ENCODE measurements at places on chromosomes 16 and 17.

DNA sequence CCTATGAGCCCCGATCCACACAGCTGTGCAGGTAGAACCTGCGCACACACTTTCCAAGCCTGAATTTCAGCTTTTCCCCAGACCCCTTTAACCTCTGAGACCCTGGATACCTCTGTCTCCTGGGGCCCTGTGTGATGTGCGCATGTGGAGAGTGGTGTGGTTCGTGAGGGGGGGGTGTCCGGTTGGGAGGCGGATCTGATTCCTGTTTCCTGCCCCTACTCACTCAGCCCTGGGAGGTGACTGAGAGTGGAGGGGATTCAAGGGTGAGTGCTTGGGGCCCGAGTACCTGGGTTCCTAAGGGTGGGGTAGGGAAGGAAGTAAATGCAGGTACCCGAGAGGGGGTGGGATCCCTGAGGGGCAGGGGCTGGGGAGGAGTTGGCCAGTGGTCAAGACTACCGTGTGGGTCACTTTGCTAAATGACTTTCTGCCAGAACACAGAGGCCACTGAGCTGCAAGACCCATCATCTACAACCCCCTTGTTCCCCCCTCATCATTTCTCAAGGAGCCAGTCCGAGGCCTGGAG lies 621 bp downstream of the ARHGEF15 start:
- DNase-seq, result no peak

DNA sequence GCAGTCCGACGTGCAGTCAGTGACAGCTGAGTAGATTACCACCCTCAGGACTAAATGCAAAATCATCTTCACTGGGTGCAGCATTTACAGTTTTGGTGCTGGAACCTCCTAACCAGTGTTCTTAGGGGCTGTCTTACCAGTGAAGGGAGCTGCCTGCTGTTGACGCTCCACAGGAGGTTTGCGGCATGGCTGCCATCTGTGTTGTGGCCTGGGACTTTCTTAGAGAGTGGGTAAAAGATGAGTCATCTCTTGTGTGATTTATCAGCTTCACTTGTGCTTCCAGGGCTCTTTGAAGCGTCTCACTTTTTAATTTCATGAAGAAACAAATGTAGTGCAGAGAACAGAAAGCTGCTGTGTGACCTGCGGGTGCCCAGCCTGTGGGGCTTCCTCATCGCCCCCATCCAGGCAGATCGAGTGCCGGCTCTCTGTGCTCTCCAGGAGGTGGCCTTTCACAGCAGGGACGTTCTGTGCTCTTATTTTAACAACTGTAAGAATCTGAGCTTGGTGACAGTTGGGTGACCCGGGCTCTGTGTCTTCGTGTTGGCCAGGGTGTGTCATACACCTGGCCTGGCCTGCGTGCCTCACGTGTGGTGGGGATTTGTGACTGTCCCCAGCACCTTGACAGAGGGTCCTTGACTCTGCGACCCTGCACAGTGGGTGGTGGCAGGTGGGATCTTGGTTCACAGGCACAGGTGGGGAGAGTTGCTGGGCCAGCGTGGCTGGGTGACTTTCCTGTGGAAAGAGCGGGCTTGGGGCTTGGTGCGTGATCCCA lies 24.3 kb upstream of the ZNF750 start:
- no peak for DNase-seq

- no peak for DNase-seq
Observed at GRCh38 chr16:87161822-87162676, 155.1 kb downstream of the C16orf95 start.

GRCh38 chr17:44493339-44493738 lies 9.9 kb downstream of the GPATCH8 start:
- no peak for DNase-seq

- no peak for DNase-seq
Observed at GRCh38 chr17:77404812-77405581, 264.2 kb downstream of the SEC14L1 start.

- no peak for DNase-seq
Observed at GRCh38 chr16:47065766-47066688, 77.7 kb downstream of the NETO2 start.

DNA sequence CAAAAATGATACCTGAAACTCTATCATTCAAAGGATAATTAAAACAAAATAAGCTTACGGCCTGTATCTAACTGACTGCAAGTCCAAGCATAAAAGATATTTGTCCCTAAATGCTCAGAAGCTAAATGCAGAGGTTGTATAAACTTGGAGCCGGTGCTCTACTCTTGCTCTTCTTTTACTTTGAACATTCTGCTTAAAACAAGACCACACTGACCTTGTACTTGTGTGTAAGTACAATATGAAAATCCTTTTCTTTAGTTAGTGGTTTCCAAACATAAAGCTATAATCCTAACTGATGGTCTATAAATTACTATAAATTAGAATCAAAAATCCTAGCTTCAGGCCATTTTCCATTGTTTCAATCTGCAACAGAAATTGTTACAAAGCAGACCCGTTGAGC lies 74.6 kb downstream of the SPAG9 start:
- no peak for DNase-seq

DNA sequence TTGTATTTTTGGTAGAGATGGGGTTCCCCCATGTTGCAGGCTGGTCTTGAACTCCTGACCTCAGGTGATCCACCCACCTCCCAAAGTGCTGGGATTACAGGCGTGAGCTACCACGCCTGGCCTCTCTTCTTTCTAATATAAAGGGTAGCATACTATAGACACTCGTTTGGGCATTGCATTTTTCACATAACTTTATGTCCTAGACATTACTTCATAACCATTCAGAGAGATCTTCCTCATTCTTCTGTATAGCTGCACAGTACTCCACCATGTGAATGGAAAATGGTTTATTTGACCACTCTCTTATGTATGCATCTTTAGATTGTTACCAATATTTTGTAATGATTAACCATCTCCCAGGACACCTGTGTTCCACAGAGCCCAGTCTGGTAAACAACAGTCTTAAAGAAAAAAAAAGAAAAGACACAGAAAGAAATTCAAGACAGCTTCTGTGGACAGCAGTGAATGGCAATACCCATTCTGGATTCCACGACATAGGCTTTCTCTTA lies 42.1 kb downstream of the TK2 start:
- DNase-seq, result no peak

DNA sequence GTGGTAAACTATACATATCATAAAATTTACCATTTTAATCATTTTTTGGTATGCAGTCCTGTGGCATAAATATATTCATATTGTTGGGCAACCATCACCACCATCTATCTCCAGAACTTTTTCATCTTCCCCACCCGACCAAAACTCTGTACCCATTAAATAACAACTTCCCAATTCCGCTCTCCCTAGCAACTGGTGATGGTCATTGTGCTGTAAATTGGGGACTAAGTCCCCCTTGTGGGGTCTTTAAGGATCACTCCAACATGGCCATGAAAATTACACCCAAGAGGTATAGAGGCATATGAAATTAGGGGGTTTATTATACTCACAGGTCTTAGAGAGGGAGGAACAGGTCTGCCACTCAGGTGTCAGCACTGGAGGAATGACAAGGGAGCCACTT lies 57.4 kb upstream of the NKD1 start:
- DNase-seq, result no peak

GRCh38 chr16:71242601-71243000 lies 12.1 kb upstream of the HYDIN start:
- DNase-seq, result no peak

DNA sequence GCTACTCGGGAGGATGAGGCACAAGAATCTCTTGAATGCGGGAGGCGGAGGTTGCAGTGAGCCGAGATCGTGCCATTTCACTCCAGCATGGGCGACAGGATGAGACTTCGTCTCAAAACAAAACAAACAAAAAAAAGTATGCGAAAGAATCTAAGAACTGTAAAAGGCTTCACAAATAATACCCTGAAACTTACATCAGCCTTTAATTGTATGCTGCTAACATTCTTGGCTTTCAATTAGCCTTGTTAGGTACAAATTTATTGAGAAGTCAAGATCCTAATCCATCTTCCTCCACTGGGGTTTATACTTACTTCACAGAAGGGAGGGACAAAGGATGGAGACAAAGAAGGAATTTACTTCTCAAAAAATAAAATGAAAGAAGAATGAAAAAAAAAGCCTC lies 83.3 kb downstream of the SNX11 start:
- no peak for DNase-seq

DNA sequence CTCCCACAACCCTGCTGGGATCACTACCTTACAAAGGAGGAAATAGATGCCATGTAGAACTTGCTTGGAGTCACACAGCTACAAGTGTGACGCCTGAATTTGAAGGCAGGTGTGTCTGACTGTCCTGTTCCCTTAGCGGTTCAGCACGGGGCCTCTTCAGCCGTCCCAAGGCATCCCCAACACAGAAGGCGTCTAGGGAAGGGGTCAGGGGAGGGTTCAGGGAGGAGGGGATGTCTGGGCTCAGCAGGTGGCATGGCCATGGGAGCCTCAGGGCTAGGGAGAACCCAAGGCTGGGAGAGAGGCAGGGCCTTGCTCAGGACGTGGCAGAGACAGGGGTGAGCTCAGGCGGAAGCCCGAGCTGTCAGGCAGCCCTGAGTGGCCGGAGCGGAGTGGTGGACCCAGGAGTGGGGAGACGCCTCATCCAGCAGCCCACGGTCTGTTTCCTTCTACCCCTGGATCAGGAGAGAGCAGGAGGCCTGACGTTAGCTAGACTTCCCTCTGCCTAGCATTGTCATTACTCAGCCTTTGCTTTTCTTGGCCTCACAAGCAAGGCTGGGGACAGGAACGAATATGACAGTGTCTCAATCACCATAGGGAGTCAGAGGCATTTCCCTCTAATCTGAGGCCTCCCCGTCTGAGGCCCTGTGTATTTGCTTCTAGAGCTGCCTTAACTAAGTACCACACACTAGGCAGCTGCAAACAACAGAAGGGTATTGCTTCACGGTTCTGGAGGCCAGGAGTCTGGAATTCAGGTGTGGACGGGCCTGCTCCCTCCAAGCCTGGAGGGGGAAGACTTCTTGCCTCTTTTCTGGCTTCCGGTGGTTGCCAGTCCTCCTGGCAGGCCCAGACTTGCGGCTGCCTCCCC lies 31.3 kb upstream of the ANKRD40CL start:
- no peak for DNase-seq

GRCh38 chr16:56783344-56783743 lies 53.4 kb downstream of the NUP93 start:
- DNase-seq, result no peak

DNA sequence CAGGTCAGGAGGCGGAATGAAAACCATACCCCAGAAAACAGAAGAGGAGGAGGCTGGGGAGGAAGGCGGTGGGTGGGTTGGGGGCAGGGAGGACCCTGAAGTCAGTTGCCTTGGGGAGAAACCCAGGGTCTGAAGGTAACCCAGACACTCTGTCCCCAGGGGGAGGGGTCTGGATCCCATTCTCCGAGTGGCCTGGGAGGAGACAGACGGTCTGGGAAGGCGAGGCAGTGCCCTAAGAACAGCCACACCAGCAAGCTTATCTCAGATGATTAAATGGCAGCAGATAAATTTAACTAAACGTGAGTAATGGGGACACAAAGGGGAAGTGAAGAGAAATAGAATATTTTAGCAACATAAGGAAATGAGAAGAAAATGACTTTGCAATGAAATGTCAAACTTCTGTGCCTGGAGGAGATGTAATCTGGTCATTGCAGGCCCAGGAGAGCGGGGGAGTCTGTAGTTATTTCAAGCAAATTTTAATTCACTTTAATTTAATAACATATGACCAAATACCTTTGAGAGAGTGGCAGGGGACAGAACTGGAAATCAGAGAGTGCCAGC lies 21.4 kb upstream of the ZFP90 start:
- no peak for DNase-seq

GRCh38 chr16:49179714-49180330 lies 101.8 kb downstream of the CBLN1 start:
- DNase-seq, result no peak

GRCh38 chr17:9536061-9536460 lies 39.6 kb downstream of the STX8 start:
- no peak for DNase-seq

DNA sequence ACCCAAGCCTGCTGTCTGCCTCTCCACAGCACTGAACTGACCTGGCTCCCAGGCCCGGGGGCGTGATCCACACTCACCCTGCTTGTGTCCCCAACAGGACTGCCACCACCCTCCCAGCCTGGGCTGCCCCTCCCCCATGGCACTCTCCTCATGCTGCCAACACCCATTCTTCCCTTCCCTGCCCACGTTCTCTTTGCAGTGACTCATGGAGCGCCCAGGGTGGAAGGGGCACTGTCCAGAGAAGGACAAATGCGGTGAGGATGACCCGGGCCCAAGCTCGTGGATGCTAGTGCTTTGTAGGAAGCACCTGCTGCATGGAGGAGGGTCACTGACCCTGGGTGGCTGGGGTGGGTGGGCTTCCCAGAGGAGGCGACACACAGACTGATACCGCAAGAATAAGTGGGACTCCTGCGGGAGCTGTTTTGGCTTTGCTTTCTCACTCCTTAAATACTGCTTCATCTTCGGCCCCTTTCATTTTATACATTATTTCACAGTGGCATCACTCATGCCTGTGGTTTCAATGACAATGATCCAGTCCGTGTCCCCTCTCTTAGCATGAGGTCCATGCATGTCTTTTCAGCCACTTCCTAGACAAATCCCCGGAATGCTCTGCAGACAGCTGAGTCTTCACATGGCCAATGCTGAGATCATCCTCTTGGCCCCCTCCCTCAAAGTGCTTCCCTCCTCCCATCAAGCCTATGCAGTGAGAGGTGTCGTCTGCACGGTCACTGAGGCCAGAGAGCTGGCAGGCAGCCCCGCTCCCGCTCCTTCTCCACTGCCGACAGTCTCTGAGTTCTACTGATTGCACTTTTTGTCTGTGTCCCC lies 17.6 kb downstream of the CDK5R1 start:
- no peak for DNase-seq

DNA sequence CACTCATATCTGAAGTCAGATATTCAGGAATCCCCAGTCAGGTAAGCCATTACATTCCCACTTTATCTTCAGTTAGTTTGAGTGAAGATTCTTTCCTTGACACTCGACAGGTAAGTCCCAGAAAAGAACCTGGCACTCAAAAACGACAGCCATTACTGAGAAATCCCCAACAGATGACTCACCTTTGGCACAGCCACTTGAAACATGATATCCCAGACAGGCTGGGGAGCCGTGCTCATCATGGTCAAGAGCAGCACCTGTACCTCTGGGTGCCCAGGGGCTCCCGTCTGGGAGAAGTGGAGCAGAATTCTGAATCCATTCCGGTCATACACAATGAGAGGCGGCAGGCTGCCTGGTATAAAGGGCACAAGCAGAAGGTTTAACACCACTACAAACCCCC lies 16.8 kb upstream of the COG7 start:
- no peak for DNase-seq

DNA sequence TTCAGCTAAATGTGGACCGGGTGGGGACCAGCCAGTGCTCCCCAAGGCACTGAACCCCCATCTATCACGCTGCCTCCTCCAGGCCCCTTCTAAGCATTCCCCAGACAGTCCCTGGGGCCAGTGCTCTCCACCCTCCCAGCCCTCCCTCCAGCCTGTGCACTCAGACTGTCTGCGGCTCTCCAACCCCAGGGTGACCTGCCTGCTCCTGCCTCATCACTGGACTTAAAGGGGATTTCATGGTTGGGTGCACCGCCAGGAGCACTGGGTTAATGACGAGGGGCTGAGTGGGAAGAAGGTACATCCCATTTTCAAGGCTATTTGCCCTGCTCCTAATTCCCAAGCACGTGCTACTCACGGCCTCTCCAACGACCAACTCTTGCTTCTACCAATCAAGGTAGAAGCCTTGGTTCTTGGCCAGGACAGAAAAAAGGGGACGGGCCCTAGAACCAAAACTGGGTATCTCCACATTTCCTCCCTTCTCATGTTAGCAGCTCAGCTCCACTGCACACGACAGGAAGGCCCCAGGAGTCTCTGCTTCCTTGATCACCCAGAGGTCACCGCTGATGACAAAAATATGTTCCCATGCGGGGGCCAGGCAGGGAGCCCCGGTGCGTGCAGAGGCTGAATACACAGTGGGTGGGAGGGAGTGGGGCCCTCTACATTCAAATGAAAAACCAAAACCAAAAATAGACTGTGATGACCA lies 3.5 kb upstream of the ABR start:
- DNase-seq, result no peak
